ENCODE measurements at places on chromosomes 7 and 10. TPM values are rescaled to one million over a fixed set of nuclear protein-coding genes. Genes with fewer than 3 reads are reported as not detected.
A peak's percentile ranks its signal among the peaks of the same experiment; 100 is the strongest.

- no peaks in the 10 kb centered on the region for H3K27me3 ChIP-seq
- H3K36me3 ChIP-seq: no peaks in the 10 kb centered on the region
These were observed 59.2 kb downstream of the FOXL3 start for GRCh38 chr7:348962-349743.

DNA sequence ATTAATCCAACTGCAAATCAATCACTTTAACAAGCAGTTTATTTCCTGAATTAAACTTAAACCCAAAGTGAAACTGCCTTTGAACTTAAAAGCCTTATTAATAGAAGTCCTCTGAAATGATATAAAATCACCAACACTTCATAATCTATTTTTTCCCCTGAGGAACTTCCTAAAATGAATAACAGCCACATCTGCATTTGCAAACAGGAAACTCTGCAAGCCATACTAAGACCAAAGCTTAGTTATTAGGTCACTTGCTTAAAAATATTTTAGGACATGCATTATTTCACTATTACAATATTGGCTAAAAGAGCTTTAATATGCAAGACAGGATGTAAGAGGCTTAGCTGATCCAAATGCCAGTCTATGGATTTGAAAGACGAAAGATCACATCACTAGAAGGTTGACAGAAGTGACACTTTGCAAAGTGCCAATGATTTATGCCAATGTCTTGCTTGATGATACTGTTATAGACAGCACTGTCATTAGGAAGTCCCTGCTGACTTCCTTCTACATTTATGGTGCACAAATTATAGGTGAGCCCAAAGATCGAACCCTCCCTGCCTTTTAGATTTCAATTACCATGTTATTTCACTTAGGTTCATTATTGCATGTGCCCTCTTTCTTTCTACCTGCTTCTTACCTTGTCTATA, 99.9 kb upstream of the SKAP2 start:
- H3K4me1 ChIP-seq: no peaks in the 10 kb centered on the region
- H3K27ac ChIP-seq: no peak overlapping the region
- H3K4me3 ChIP-seq: no peak overlapping the region
- DNase-seq: no peak
- no peaks in the 10 kb centered on the region for H3K36me3 ChIP-seq
- no peaks in the 10 kb centered on the region for H3K27me3 ChIP-seq

DNA sequence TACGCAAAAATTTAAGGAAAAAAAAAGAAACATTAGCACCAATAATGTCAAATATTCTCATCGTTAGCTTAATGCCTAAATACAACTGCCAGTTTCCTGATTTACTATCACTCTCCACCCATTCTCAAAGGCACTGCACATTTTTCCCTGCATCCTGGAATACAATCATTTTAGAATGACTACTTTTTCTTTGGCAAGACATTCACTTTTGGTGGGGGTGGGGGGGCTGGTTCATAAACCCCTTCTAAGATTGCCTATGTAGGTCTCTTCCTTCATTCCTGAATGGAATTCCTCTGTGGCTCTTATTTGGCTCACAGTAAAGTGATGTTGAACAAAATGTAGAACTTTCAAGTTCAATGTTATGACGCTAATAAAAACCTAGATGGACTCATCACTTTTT, 74.3 kb downstream of the RNLS start:
- no peak overlapping the region for H3K4me3 ChIP-seq
- H3K27ac ChIP-seq: no peak overlapping the region
- no peak for DNase-seq
- no peaks in the 10 kb centered on the region for H3K36me3 ChIP-seq
- H3K4me1 ChIP-seq: no peaks in the 10 kb centered on the region
- H3K27me3 ChIP-seq: no peaks in the 10 kb centered on the region

DNA sequence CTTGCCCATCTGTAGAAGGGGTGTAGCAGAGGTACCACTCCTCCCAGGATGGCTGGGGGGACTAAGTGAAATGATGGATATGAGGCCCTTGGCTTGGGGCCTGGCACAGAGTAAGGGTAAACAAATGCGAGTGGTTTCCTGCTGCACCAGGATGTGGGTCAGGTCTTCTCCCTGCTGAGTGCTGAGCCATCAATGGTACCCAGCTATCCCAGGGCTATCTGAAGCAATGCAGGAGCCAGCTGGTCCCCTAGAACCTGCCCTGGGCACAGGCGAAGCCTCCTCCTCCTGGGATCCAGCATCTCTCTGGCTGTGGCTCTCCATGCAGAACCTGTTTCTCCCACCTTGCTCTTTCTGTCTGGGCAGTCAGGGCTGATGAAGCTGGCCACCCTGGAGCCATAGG, 20.9 kb upstream of the GOLGA7B start:
- no peak overlapping the region for H3K27ac ChIP-seq
- H3K4me1 ChIP-seq: no peaks in the 10 kb centered on the region
- H3K27me3 ChIP-seq: no peaks in the 10 kb centered on the region
- DNase-seq: no peak
- no peaks in the 10 kb centered on the region for H3K36me3 ChIP-seq

- no peaks in the 10 kb centered on the region for H3K27me3 ChIP-seq
- no peaks in the 10 kb centered on the region for H3K36me3 ChIP-seq
- no peak overlapping the region for H3K27ac ChIP-seq
- H3K4me3 ChIP-seq: no peak overlapping the region
These were observed 154.0 kb downstream of the CUX1 start for GRCh38 chr7:101971457-101971856.

GRCh38 chr10:113959383-113959760, 84.3 kb upstream of the ADRB1 start:
- peak overlapping the region; percentile 78 for H3K27ac ChIP-seq
- DNase-seq: no peak
- H3K4me1 ChIP-seq: peaks cover 3% of the 10 kb centered on the region
- no peak overlapping the region for H3K4me3 ChIP-seq

- H3K36me3 ChIP-seq: no peaks in the 10 kb centered on the region
- no peaks in the 10 kb centered on the region for H3K4me1 ChIP-seq
- H3K27me3 ChIP-seq: no peaks in the 10 kb centered on the region
- no peak for DNase-seq
These were observed 214.8 kb downstream of the TMEM178B start for GRCh38 chr7:141288626-141289025.

DNA sequence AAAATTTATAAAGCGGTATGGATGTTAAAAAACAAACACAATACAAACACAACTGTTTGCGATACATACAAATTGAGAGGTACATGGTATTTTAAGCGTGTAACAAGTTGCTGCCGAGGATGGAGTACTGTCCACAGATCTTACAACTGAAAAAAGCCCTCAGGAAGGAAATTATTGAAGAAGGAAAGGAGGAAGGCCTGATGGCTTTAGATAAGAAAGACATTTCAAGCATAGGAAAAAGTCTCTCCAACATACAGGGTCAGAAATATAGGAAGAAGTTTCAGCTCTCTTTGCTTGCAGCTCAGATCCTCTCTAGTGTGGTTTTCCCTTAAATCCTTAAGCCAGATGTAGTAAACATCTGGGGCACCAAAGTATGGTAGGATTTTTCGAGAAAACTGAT, 25.0 kb downstream of the RBM28 start:
- H3K4me1 ChIP-seq: no peaks in the 10 kb centered on the region
- H3K27ac ChIP-seq: no peak overlapping the region
- H3K27me3 ChIP-seq: no peaks in the 10 kb centered on the region
- no peak overlapping the region for H3K4me3 ChIP-seq
- no peak for DNase-seq

GRCh38 chr7:111528331-111528730, 34.0 kb downstream of the IMMP2L start:
- DNase-seq: no peak
- no peak overlapping the region for H3K27ac ChIP-seq
- no peaks in the 10 kb centered on the region for H3K36me3 ChIP-seq
- H3K4me1 ChIP-seq: no peaks in the 10 kb centered on the region

DNA sequence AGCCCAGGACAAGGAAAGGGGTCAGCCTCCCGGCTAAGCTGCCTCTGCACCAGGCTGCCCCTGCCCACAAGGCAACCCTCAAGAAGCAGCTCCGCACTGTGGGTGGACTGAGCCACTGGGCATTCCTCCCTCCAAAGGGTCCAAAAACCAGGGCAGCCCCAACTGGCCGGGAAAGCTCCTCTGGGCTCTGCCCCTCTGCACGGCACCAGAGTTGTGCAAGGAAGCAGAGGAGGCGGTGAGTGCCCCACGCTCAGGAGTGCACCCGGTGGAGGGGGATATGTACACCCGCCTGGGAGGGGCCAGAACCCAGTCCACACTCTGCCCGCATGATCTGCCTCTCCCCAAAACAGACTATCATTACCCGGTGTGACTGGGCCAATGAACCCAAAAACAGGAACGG, 43.8 kb downstream of the PTPRN2 start:
- no peak for DNase-seq
- no peak overlapping the region for H3K4me3 ChIP-seq
- H3K27ac ChIP-seq: no peak overlapping the region

DNA sequence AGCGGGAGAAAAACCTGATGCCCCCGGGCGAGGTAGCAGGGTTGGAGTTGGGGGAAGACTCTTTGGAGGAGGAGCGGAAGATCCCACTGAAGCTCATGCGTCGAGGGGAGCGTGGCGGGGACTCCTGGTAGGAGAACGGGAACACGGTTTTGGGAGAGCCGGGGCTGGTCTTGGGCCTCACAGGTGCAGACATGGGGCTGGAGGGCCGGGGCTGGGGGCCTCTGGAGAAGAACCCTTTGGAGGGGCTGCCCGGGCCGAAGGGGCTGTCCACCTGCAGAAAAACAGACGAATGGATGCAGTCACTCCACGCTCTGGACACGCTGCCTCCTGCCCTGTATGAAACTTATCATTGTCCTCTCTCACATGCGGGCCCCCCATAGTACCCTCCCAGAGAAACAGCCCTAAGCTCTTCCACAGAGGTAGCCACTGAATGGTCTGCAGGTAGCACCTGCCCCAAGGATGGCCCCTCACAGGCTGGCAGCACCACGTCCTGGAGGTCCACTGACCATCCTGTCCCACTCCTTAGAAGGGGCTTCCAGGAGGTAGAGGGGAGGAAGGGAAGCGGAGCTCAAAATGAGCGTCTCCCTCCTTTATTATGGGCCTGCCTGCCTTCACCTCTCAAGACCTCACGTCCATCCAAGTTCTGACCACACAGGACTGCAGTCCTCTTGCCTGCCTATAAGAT, 95.6 kb downstream of the PRKAG2 start:
- H3K27me3 ChIP-seq: no peaks in the 10 kb centered on the region
- H3K36me3 ChIP-seq: no peaks in the 10 kb centered on the region
- no peak overlapping the region for H3K4me3 ChIP-seq
- H3K4me1 ChIP-seq: no peaks in the 10 kb centered on the region
- DNase-seq: no peak
- no peak overlapping the region for H3K27ac ChIP-seq

DNA sequence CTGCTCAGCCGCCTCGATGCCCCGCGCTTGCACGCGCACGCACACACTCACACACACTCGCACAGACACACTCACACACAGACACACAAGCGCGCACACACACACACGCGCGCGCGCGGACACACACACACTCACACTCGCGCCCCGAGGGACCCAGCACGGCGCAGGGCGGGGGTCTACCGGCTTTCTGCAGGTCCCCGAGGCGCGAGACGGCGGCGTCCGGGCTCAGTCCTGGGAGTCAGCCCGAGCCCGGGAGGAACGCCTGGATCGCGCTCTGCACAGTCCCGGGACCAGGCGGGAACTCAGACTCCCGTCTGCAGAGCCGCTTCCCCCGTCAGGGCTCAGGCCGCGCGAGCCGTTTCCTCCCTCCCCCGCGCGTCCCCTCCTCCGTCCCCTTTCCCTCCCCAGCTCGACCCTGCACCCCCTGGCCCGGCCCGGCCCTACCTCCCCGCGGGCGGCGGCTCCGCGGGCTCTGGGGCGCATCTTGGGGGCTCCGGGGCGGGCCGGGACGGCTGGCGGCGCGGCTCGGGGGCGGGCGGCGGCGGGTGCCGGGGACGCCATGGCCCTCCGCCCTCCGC, 464 bp downstream of the DENND2A start:
- H3K27me3 ChIP-seq: peaks cover 10% of the 10 kb centered on the region
- peak; percentile 57 for DNase-seq
- H3K27ac ChIP-seq: peak overlapping the region; percentile 36
- H3K4me3 ChIP-seq: peak overlapping the region; percentile 70
- no peaks in the 10 kb centered on the region for H3K36me3 ChIP-seq

DNA sequence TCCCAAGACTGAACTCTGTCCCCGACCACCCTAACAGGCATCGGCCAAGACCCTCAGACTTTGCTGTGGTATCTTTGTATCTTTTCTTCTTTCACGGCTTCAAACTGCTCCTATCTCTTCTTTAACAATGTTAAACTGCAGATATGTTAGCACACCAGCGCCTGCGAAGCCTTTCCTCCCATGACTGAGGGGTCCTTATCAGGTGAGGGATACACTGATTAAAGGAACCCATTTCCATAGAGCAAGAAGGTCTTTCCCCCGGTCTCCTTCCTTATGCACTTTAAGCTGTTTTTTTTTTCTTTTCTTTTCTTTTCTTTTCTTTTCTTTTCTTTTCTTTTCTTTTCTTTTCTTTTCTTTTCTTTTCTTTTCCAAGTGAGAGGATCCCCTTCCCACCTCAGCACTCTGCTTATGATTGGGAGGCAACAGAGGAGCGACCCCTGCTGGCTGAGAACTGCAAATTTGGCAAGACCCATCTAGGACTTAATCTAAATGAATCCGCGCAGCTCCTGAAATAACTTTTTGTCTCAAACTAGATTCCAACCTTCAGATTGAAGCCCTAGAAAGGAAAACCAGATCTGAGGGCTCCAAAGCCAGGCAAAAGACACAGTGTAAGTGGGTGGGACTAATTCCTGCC, 109.9 kb downstream of the ITGB8 start:
- H3K27ac ChIP-seq: no peak overlapping the region
- DNase-seq: no peak
- no peaks in the 10 kb centered on the region for H3K36me3 ChIP-seq
- H3K27me3 ChIP-seq: no peaks in the 10 kb centered on the region
- H3K4me1 ChIP-seq: no peaks in the 10 kb centered on the region

- H3K36me3 ChIP-seq: no peaks in the 10 kb centered on the region
- H3K27me3 ChIP-seq: no peaks in the 10 kb centered on the region
- no peak for DNase-seq
- H3K27ac ChIP-seq: no peak overlapping the region
- no peak overlapping the region for H3K4me3 ChIP-seq
These were observed 1274.0 kb upstream of the CELF2 start for GRCh38 chr10:9743639-9744038.

- no peak for DNase-seq
- H3K4me3 ChIP-seq: no peak overlapping the region
- no peaks in the 10 kb centered on the region for H3K4me1 ChIP-seq
These were observed 379.1 kb downstream of the INHBA start for GRCh38 chr7:41323806-41324205.

GRCh38 chr10:126278851-126279250, 109.4 kb downstream of the ADAM12 start:
- H3K36me3 ChIP-seq: no peaks in the 10 kb centered on the region
- H3K27me3 ChIP-seq: no peaks in the 10 kb centered on the region
- no peak for DNase-seq
- H3K27ac ChIP-seq: peak overlapping the region; percentile 19
- H3K4me3 ChIP-seq: no peak overlapping the region

- H3K27ac ChIP-seq: peak overlapping the region; percentile 97
- no peaks in the 10 kb centered on the region for H3K4me1 ChIP-seq
- peak; percentile 94 for DNase-seq
These were observed 643 bp upstream of the SLC25A28 start for GRCh38 chr10:99620711-99621453.

Gene VSTM4
- 9.5 TPM for total RNA-seq

Gene ARHGEF5
- total RNA-seq: 31.8 TPM

Gene EPDR1
- 37.8 TPM for total RNA-seq

Gene UNC5B
- 4.9 TPM for total RNA-seq

Gene SEMA4G
- total RNA-seq: 2.2 TPM
